ENCODE measurements at places on chromosomes 12 and 14.

DNA sequence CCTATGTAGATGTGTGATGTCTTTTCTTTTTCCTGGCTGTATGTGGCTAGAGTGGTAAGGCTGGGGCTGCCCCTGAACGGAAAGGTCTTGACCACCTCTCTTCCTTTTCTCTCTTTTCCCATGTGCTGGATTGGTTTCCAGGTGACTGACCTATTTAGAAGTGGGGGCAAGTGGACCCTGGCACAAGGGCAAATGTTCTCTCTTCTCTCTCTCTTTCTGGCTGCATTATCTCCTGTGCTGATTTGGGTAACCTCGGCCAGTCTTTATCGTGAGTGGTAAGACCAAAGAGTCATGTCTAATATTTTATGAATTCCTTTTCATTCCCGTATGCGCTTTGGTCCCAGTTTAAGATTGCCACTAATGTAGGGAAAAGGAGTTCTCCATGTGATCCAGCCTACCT lies 16.2 kb downstream of the ZNF664 start:
- DNase-seq, result no peak

GRCh38 chr12:3085341-3086139 lies 8.4 kb downstream of the TSPAN9 start:
- no peak for DNase-seq

DNA sequence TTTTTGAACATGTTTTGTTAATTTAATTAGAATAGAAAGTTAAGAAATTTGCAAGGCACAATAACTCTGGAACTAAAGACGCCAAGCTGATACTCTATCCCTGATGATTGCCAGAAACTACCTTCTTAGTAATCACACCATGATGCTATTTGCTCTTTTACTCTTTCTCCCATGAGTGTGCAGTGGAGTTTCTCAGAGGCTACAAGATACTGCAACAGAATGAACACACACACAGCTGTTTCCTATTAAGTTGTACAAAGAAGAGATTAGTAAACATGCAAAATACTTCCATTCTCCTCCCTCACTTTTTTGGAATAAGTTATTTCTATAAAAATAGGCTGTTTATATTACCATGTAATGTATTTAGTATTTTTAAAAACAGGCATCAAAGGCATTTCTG lies 1367.5 kb downstream of the AACS start:
- no peak for DNase-seq

DNA sequence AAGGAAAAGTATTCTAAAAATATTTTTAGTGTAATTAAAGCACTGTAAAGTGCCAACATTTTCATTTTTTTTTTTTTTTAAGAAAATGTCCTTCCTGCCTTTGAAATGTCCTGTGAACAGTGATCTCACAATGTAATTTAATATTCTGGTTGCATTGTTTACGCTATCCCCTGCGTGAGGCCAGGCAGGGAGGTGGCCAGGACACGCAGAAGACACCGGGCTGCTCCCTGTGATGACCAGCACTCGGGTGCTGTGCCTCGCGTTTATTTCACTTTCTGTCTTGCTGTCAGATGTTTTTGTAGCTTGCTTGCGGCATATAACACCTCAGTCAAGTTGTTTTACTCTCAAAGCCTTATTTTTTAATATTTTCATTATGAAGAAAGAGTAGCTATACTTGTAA lies 18.5 kb downstream of the PIWIL1 start:
- no peak for DNase-seq

- DNase-seq, result peak; percentile 90
Measured at GRCh38 chr12:130041983-130042812, 120.1 kb upstream of the FZD10 start.

- DNase-seq, result peak; percentile 89
Measured at GRCh38 chr14:73753124-73753886, 39.1 kb upstream of the PNMA1 start.

- DNase-seq, result no peak
Measured at GRCh38 chr12:43159506-43159905, 392.5 kb downstream of the ADAMTS20 start.

- no peak for DNase-seq
Measured at GRCh38 chr12:78226763-78227162, 396.1 kb downstream of the NAV3 start.

- DNase-seq, result no peak
Measured at GRCh38 chr12:47785036-47785886, 12.2 kb downstream of the SLC48A1 start.

DNA sequence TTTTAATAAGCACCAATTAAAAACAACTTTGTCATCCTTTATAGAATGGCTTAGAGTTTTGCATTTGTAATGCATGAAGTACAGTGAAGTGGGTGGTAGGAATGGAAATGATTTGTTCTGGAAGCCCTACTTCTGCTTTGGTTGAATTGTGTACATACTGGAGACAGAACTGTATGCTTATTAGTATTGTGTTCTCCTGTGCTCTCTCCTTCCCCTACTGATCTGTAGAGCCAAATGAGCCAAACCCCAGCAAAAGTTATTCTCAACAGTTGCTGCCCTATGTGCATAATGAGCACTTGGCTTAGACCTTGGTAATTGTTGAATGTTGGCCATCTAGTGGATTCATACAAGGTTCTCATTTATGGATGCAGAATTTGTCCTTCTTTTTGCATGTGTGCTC lies 916.1 kb downstream of the GALC start:
- DNase-seq, result no peak

DNA sequence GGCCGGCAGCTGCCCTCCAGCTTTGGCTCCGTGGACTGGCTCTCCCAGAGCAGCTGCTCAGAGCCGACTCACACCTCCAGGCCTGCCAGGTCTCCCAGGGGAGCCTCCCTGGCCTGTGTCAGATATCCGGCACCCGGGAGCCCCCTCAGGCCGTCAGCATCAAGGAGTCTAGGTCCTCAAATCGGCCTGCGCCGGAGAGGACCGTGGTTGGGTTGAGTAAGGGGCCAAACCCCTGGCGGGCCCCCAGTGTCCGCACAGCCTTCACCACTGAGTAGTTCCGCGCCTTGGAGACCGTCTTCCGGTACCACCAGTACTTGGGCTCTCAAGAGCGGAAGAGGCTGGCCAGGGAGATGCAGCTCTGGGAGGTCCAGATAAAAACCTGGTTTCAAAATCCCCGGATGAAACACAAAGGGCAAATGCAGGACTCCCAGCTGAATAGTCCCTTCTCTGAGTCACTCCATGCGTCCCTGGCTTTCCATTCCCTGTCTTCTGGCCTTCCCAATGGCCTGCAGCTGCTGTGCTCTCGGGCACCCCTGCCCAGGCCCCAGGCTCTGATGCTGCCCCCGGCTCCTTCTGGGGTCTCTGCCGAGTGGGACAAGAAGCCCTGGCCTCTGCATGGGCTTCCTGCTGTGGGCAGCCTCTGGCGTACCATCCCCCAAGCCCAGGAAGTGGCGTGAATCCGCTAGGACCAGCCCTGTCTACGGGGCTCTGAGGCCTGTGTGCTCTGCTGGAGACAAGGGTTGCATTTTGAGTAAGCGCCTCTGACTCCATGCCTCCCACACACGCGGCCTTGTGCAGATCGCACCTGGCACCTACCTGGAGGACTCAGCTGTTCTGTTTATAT lies 245.1 kb upstream of the ATXN7L3B start:
- DNase-seq, result peak; percentile 61

GRCh38 chr12:99619389-99620158 lies 28.0 kb upstream of the GARIN6 start:
- peak; percentile 76 for DNase-seq

DNA sequence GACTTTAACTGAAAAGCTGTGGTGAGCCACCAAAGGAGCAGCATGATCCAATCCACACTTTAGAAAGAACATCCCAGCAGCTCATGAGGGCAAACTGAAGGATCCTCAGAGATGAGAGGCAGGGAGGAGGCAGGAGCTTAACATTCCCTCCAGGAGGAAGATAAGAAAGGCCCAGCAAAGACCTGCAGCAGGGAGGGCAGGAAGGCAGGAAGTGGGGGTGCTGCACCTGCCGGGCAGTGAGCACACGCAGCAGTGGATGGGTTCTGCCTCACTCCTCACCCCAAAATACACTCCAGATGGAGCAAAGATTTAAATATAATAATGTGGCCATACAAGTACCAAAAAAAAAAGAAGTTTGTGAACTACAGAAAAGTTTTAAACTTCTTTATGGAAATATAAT lies 48.4 kb downstream of the GCH1 start:
- no peak for DNase-seq

- peak; percentile 40 for DNase-seq
Measured at GRCh38 chr12:64876388-64877071, 52.1 kb downstream of the TBC1D30 start.

DNA sequence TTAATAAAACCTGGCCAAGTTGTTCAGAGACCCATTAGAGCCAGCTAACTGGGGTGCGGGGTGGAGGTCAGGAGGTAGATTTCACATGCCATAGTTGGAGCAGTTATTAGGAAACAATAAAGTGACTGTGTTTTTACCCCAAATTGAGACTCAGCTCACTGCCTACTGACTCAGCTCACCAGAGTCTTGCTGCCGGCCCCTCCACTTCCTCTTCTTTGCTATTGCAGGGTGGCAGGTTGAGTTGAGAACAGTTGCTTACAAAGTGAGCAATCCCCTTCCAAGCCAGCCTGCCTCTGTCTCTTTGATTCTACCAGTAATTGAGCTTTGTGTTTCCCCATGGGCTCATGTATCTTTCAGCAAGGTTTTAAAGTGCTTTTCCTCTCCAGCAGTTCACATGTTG lies 12.9 kb downstream of the ST8SIA1 start:
- DNase-seq, result peak; percentile 75

DNA sequence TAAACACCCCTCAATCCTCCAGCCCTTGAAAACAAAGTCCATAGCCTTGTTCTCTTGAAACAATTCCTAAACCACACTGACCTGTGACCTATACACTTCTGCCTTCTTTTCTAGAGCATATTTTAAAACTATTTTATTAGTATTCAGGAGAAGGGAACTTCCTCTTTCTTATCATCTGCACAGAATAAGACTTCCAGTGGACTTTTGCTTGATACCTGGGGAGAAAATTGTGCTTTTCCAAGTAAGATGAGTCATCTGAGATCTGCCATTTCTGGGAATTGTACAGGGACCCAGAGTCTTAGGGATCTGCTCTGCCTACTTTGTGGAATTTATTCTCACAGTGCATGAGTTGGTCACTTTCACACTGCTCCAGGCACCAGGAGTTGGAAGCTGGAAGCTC lies 10.5 kb upstream of the WNT5B start:
- DNase-seq, result no peak

GRCh38 chr14:74942181-74942580 lies 13.2 kb downstream of the PGF start:
- no peak for DNase-seq

DNA sequence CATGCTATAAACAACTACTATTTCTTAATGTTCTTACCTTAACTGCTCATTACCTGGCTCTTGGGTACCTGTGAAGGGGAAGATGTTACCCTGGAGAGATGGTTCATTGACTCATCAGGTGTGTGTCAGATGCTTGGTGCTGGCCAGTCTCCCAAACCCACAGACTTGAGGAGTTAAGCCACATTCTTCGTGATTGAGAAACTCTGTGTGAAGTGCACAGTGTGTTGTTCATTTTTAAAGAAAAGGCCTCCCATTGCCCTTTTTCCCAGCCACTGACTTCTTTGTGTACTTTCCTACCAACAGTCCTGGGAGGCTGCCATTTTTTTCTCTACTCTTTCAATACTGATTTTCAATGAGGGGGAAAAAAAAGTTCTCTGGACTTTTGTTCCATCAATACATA lies 3.2 kb downstream of the MGST1 start:
- peak; percentile 84 for DNase-seq

DNA sequence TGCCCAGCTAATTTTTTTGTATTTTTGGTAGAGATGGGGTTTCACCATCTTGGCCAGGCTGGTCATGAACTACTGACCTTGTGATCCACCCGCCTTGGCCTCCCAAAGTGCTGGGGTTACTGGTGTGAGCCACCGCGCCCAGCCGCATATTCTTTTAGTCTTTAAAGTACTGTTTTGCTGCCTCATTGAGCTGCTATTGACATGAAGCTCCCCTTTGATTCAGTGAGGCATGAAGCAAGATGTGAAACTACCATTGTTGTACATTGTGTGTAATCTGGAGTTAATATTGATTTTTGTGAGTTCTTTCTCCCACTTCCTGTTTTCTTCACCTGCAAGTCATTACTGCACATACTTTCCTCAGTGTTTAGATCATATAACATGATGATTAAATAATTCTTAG lies 80.8 kb downstream of the MNAT1 start:
- no peak for DNase-seq

DNA sequence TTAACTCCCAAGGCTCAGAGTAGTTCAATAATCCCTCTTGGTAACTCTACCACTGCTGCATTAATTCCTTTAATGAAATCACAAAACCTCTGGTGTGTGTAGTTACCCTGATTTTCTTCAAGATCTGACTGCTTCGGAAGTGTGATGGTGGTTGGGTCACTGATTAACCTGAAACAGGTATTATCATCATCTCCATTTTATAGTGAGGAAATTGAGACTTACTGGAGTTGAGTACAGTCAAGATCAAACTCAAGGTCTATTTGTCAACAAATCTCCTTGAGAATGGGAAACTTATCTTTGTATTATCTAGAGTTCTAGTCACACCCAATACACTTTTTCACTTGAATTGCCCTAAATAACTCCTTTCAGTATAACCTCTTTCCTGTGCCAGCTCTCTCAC lies 233.5 kb downstream of the BTG1 start:
- DNase-seq, result no peak

DNA sequence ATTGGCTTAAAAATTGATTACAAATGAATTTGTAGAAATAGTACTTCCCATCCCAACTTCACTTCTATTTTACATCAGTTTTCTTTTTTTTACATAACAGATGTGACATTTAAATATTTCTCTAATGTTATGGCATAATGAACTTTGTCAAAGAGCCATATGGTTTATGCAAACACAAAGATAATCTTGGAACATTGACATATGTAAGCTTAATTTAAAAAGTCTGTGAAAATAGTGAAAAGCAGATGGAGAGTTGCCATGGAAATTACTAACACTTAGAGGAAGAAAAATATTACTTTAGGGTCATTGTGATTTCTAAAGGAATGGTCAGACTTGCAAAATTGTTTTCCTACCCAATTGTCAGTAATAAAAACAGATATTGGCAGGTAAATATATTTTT lies 232.4 kb downstream of the AEBP2 start:
- no peak for DNase-seq

- DNase-seq, result peak; percentile 5
Measured at GRCh38 chr14:96050482-96050881, 11.3 kb downstream of the C14orf132 start.

GRCh38 chr14:52272375-52272774 lies 4.9 kb downstream of the PTGDR start:
- no peak for DNase-seq

DNA sequence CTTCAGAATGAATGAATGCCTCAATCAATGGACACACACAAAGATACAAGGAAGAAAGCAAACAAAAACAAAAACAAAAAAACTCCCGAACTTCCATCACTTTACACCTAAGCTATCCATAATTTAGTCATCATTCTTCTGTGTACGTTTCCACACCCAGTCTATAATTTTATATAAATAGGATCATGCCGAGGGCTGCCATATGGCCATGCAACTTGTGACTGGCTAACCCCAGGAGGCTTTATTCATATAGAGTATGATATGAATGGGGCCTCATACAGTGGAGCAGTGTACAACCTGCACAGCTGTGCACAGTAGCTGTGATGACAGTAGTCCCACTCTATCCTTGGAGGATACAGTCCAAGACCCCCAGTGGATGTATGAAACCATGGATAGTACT lies 365.7 kb downstream of the TMEM132D start:
- DNase-seq, result no peak

Data from islet precursor cell (in vitro differentiated cells).